Fibroblast of skin of right quadriceps (primary cell): ENCODE measurements at places on chromosomes 7 and 10.

DNA sequence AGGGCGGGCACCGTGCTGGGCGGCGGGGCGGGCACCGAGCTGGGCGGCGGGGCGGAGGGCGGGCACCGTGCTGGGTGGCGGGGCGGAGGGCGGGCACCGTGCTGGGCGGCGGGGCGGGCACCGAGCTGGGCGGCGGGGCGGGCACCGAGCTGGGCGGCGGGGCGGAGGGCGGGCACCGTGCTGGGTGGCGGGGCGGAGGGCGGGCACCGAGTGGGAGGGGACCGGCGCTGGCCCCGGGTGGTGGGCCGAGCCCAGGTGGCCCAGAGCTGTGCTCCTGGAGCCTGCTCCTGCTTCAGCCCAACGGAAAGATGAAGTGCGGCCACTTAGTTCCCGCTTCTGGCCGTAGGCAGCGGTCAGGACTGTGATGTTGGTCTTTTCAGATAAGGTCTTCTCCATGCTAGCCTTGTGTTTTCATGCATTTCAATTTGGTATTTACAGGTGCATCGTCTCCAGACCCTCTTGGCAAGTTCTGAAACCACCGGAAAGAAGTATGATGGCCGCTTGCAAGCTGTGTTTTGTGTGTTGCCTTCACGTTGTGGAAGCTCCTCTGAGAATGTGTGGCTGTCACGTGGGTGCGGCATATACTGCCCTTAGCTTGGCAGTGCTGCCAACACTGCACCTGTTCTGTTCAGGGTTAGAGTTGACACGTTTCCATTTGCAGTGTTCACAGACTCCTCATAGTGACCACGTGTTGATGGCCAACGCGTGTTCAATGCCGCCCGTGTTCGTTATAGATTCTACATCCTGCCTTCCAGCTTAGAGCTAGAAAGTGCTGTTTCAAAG is 25.2 kb downstream of the IQCE start:
- DNase-seq: no peak

- DNase-seq: peak; percentile 100
Measured at GRCh38 chr7:40808378-40808942, 673.7 kb downstream of the SUGCT start.

DNA sequence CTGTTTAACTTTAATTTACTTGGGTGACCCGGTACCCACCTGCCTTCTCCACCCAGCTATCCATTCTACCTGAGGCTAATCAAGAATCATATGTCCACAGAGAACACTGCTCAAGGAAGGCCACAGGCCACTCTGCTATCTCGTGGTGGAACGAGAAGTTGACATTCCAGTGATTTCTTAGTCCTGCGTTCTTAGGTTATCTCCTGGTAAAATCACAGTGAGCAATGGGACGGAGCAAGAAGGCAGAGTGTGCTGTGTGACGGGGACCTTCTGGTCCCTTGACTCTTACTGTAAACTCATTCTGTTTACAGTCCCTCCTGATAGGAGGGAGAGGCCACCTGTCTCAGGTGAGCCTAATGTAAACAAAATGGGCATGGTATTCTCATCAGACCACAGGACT is 256.6 kb downstream of the TNS3 start:
- DNase-seq: no peak

- peak; percentile 30 for DNase-seq
Measured at GRCh38 chr7:87354749-87355148, 9.3 kb downstream of the CROT start.
